ENCODE measurements at places on chromosomes 12 and 14.

DNA sequence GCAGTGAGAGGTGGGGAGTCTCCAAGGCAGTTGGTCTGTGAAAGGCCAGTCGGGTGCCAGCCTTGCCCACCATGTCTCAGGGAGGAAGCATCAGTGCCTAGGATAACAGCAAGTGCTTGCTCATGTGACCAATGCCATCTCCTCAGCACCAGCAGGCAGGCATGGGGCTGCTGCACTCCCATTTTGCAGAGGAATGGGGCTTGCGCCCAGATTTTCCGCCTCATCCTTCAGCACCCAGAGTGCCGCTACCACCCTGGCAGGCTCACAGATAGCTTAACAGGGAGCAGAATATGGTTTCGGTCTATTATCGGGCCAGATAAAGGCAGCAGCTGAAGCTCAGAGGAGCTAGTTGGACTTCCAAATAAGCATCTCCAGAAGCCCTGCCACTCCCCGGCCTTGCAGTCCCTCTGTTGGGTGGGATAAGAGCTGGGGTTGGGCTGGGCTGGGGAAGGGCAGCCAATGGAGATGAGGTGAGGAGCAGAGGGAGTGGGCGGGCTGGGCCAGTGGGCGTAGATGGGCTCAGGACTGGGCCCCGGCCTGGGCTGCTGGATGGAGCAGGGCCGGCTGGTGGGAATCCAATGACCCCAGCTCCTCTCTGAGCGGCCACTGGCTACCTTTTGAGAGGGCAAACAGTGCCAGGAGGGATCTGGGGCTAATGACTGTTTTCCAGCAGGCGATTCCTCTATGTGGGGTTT lies 8.4 kb upstream of the KRT80 start:
- no peak for DNase-seq

DNA sequence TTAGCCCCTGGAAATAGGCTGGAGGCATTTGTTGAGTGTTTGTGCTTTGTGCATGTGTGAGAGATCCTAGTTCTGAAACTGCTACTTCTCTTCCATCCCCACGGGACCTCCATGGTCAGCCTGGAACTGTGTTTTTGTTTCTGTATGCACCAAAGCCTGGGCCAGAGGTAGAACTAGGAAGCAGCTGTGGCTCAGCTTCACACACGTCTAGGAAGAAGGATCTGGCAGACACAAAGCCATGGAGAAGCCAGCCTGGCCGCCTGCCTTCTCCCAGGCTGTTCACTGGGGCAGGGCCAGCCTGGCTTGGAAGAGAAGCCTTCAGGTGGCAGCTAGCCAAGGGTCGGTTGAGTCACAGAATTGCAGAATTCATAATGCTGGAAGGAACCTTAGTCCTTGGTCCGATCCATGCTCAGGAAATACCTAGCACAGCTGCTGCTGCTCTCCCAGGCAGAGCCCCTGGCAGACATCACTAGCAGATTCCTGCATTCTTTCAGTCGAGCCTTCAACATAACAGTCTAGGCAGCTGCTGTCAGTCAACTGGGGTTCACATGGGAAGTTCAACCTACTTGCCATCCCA lies 27.0 kb downstream of the RIN3 start:
- DNase-seq = peak; percentile 77

- DNase-seq = no peak
Observed at GRCh38 chr12:55931317-55931779, 386 bp downstream of the DGKA start.

GRCh38 chr12:132491138-132491663 lies 1.2 kb downstream of the FBRSL1 start:
- no peak for DNase-seq

- no peak for DNase-seq
Observed at GRCh38 chr12:117014342-117014887, 84.8 kb downstream of the TESC start.

GRCh38 chr14:95547626-95548327 lies 12.9 kb downstream of the GLRX5 start:
- DNase-seq = no peak

DNA sequence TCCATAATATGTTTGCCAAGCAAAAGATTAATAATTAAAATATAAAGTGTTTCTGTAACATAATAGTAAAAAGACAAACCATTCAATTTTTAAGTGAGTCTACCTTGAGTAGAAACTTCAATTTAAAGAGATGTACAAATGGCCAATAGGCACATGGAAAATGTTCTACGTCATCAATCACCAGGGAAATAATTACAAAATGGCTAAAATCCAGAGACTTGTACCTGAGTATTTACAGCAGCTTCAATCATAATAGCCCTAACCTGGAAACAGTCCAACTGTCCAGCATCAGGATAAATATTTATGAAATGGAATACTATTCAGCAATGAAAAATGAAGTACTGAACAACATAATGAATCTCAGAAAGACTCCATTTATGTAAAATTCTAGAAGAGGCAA lies 95.5 kb upstream of the FAR2 start:
- peak; percentile 18 for DNase-seq

DNA sequence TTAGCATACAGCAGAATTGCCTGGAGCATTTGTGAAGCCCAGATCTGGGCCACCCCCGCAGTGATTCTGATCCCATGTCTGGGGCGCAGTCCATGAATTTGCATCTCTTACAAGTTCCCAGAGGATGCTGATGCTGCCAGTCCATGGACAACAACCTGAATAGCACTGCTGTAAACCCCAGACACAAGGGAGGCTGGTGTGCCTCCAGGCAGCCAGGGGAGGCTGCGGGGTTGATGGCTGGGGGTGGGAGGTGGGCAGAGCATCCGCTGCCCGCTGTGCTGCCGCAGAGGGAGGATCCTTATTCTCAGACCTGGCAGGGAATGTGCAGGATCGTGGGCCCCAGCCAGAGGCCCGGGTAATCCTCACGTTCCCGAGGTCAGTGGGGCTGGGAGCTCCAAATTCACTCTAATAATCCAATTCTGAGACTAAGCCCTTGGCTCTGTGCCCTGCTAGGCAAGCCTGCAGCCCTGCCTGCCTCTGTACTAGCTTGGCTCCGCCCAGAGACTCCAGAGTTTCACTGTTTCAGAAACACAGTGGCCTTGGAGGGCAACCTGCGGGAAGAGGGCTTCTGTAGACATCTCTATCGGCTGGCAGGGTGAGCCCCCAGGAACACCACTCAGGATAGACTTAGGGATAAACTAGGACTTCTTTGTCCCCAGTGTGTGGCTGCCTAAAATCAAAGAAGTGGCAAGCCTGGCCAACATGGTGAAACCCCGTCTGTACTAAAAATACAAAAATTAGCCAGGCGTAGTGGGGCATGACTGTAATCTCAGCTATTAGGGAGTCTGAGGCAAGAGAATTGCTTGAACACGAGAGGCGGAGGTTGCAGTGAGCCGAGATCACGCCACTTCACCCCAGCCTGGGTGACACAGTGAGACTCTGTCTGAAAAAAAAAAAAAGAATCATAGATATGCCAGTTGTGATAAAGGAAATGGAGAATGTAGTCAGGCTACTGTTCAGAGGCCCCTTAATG lies 17.8 kb upstream of the MLEC start:
- no peak for DNase-seq

- DNase-seq = no peak
Observed at GRCh38 chr12:28114488-28114887, 75.8 kb upstream of the CCDC91 start.

GRCh38 chr14:34368971-34369647 lies 92.9 kb downstream of the SPTSSA start:
- no peak for DNase-seq

- no peak for DNase-seq
Observed at GRCh38 chr12:128755566-128755965, 68.2 kb downstream of the SLC15A4 start.

DNA sequence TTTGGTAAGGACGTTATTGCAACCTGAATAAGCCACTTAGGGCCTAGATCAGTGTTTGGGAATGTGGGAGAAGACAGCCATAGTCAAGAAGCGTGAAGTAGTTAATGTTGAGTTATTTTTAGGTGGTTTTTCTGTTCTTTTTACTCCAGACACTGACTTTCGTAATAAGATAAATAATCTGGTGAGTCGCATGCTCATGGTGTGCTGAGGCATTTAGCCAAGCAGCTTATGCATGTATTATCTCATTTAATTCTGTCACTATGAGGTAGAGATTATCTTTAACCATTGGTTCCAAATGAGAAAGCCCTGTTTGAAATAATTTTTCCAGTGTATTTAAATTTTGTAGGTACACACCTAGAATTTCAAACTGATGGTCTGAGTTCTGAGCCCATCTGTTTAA lies 67.3 kb downstream of the RCOR1 start:
- DNase-seq = peak; percentile 19
